Natural killer cell (primary cell): ENCODE measurements at places on chromosomes 2 and 18.

GRCh38 chr2:58609326-58609725 lies 368.2 kb upstream of the FANCL start:
- DNase-seq, result no peak

DNA sequence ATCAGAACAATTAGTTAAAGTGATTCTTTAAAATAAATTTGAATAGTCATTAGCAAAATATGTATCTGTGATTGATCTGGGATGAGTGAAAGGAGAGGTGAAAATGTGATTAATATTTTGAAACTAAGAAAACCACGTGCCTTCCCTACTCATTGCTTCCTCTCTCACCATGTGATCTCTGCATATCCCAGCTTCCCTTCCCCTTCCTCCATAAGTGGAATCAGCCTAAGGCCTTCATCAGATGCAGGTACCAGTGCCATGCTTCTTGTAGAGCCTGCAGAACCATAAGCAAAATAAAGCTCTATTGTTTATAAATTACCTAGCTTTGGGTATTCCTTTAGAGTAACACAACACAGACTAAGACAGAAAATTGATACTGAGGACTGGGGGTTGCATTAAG lies 11.2 kb upstream of the STAT1 start:
- no peak for DNase-seq

- no peak for DNase-seq
These were observed 145.3 kb upstream of the SPRED2 start for GRCh38 chr2:65577654-65578053.

DNA sequence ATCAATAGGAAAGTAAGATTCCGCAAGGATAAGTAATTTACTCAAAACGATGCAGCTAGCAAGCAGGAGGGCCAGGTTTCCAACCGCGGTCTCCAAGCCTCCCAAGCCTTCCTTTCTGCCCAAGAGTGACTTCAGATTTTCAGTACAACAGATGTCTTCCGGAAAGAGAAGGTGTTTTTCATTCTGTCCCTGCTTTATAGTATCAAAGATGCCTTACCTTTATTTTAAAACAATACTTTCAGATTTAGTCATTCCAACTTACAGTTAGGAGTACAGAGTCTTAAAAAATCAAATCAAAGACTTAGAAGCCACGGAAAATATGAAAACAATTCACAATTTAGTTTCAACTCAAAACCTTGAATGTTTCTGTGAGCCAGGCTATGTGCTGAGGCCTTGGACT lies 43.6 kb downstream of the CYB5A start:
- no peak for DNase-seq

DNA sequence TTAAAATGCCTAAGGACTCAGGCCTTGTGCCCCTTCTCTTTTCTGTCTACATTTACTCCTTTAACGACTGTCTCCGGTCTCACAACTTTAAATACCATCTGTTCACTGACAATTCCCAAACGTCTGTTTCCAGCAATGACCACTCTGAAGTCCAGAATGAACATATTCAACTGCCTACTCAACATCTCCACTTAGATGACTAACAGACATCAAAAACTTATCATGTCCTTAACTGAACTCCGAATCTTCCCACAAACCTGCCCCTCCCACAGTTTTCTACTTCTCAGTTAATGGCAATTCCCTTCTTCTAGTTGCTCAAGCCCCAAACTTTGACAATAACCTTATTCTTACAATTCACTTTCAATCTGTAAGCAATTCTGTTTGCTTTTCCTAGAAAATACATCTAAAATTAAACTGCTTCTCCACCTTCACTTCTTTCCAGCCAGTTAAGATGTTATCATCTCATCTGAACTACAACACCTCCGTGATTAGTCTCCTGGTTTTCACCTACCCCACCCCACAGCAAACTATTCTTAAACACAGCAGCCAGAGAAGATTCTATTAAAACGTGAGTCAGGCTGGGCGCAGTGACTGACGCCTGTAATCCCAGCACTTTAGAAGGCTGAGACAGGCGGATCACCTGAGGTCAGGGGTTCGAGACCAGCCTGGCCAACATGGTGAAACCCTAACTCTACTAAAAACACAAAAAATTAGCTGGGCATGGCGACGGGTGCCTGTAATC lies 2.8 kb downstream of the C1D start:
- DNase-seq, result no peak
